ENCODE measurements at places on chromosomes 1 and 21. TPM values are rescaled to one million over a fixed set of nuclear protein-coding genes. Genes with fewer than 3 reads are reported as not detected.

AADACL4 gene
- total RNA-seq = not detected

GPR52 gene
- 1.6 TPM for total RNA-seq

TAL1 gene
- total RNA-seq = 0.17 TPM

CLDN8 gene
- total RNA-seq = not detected

AQP10 gene
- total RNA-seq = not detected

ACOT7 gene
- total RNA-seq = 32.1 TPM

PRDX6 gene
- 136 TPM for total RNA-seq

CEPT1 gene
- 50.4 TPM for total RNA-seq

CD53 gene
- total RNA-seq = 170 TPM

DNA sequence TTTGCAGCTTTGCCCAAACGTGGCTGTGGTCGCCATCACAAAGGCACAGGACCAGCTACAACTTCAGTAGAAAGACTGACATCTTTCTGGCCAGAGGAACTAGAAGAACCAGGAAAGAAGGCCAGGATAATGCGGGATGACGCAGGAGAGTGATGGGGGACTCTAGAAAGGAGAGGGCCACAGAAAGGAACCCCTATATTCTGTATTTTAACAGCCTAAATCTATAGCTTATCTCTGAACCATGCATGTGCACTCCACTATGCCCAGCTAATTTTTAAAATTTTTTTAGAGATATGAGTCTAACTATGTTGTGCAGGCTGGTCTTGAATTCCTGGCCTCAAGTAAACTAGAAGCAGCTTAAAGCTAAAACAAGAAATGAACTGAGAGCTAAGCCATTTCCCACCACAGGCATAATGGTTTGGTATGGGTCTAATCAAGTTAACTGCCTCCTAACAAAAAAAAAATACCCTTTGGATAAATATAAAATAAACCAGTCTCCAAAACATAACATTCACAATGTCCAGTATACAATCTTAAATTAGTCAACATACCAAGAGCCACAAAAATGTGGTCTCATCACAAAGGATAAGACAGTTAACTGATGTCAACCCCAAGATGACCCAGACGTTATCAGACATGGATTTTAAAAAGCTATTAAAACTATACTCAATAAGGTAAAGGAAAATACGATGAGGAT, 18.0 kb downstream of the LTN1 start:
- no peak overlapping the region for H3K27ac ChIP-seq
- H3K36me3 ChIP-seq = peaks cover 11% of the 10 kb centered on the region
- H3K27me3 ChIP-seq = no peaks in the 10 kb centered on the region
- H3K4me3 ChIP-seq = no peak overlapping the region
- no peaks in the 10 kb centered on the region for H3K4me1 ChIP-seq

DNA sequence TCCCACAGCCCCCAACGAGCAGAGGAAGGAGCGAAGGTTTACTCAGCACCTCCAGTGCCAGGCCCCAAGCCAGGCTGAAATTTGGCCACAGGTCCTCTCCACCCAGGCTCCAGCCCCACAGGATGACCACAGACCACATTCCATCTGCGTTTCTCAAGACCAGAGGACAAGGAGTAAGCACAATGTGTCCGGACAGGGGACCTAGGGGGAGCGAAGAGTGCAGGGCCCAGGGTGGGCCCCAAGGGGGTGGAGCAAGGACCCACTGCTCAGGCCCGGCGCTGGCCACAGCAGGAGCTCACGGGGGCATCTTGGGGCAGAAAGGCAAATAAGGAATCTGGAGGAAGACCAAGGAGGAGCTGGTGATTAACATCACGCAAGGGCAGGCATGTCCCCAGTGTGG, 100.5 kb downstream of the NPHP4 start:
- no peak overlapping the region for H3K4me3 ChIP-seq
- H3K4me1 ChIP-seq = no peaks in the 10 kb centered on the region
- no peak for DNase-seq
- no peak overlapping the region for H3K27ac ChIP-seq
- no peaks in the 10 kb centered on the region for H3K36me3 ChIP-seq

- peaks cover 8% of the 10 kb centered on the region for H3K27me3 ChIP-seq
- peaks cover 10% of the 10 kb centered on the region for H3K4me1 ChIP-seq
- DNase-seq = peak; percentile 59
- no peaks in the 10 kb centered on the region for H3K36me3 ChIP-seq
These were observed 32.8 kb upstream of the IFNAR2 start for GRCh38 chr21:33196941-33197374.

DNA sequence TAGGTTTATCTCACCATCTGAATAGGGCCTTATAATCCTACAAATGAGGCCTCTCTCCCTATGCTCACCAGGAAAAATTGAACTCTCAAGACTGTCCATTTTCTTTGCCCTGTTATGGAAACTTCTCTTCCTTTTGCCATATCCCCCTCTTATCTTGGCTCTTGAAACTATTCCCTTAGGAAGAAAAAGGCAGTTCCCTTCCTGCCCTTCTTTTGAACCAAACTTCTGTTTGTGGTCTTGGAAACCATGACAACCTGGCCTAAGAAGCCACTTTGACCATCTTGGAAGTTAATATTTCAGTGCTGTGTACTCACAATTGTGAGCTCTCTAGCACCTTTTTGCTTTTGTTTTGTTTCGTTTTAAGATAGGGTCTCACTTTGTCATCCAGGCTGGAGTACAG, 40.0 kb downstream of the ATP2B4 start:
- no peak for DNase-seq
- H3K36me3 ChIP-seq = no peaks in the 10 kb centered on the region
- no peak overlapping the region for H3K27ac ChIP-seq
- peaks cover 64% of the 10 kb centered on the region for H3K4me1 ChIP-seq

DNA sequence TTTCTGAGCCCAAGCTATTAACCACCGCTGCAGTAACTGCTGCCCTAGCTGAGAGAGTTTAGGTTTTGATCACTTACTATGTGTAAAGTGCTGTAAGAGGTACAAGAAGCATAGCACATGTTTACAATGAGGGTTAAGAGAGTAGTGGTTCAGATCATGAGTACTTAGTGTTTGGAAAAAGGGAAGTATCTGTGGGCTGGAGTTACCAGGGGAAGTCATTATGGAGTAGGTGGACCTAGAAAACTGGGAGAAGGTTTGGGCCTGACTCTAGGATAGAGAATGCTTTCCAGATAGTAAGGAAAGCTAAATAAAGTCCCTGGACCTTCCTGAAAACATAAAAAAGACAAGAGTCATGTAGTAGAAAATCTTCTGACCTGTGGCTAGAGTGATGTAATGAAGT, 149.6 kb upstream of the PLXNA2 start:
- no peak overlapping the region for H3K4me3 ChIP-seq
- H3K27ac ChIP-seq = no peak overlapping the region
- peaks cover 18% of the 10 kb centered on the region for H3K27me3 ChIP-seq
- no peak for DNase-seq

DNA sequence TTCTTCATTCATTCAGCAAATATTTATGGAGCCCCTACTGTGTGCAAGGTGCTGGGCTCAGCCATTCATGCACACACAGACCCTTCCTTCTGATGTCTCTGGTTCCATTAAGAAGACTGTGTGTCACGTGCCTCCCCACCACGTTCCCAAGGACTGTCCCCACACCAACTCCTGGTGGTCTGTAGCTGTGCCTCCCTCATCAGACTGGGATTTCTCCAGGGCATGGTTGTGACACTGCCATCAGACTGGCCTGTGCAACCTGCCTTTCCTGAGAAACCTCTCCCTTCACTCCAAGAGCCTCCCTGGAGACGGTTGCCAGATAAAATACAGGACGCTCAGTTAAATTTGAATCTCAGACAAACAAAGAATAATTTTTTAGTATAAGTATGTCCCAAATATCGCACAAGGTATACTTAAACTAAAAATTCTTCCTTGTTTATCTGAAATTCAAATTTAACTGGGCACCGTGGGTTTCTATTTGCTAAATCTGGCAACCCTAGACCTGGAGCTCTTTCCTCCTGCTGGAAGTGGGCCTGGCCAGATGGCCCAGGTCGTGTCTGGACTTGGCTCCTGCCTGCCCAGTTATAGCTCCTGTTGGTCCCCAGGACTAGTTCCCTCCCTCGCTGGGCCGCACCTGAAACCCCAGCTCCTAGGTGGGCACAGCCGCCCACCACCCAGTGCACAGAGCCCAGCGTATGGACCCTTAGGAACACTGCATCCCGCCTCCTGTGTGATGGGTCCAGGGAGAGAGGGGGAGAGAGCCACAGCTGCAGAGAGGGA, 76.9 kb downstream of the RAP1GAP start:
- peaks cover 15% of the 10 kb centered on the region for H3K27me3 ChIP-seq
- H3K4me3 ChIP-seq = no peak overlapping the region
- H3K4me1 ChIP-seq = no peaks in the 10 kb centered on the region
- no peak overlapping the region for H3K27ac ChIP-seq
- no peak for DNase-seq

DNA sequence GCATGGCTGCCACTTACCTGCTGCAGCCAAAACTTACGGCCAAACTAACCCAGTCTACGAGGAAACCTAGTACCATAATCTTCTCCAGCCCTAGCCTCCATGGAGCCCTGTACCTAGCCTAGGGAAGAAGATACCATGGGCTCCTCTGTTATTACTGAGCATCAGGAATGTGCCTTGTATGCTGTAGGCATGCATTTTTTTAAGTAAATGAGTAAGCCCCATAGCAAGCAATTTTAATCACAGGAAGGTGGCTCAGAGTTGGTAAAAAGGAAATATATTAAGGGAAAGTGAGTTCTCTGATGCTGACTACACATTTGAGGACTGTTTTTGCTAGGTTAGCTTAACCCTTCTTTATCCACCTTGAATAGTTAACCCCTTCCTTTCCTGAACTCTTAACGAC, 21.2 kb downstream of the NFASC start:
- H3K36me3 ChIP-seq = no peaks in the 10 kb centered on the region
- H3K4me3 ChIP-seq = no peak overlapping the region
- H3K27me3 ChIP-seq = peaks cover 43% of the 10 kb centered on the region
- no peak for DNase-seq
- peaks cover 5% of the 10 kb centered on the region for H3K4me1 ChIP-seq

DNA sequence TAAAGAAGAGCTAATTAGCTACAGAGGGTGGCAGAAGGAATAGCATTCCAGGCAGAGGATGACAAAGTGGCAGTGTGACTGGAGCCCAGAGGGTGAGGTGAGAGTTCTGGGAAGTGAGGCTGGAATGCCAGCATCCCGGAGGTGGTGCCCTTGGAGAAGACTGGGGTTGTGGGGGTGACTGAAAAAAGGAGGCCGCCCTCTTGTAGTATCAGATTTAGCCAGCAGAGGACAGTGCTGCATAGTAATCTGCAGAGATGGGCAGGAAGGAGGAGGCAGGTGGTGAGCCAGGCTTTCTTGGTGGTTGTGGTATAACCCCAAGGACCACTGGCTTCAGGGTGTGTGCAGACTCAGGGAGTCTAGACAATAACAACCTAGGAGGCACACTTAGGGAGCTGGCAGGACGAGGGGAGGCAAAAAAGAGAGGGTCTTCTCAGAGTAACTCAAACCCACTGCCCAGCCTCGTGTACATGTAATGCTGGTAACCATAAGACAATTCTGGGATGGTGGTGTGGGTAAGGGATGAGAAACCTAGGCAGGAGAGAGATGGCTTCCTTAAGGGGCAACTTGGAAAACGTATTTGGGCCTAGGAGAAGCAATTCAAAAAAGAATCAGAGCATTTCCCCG, 30.5 kb downstream of the MROH7 start:
- no peaks in the 10 kb centered on the region for H3K36me3 ChIP-seq
- peaks cover 5% of the 10 kb centered on the region for H3K27me3 ChIP-seq
- peak overlapping the region; percentile 21 for H3K27ac ChIP-seq

- H3K4me1 ChIP-seq = peaks cover 89% of the 10 kb centered on the region
- no peak for DNase-seq
- no peaks in the 10 kb centered on the region for H3K36me3 ChIP-seq
- H3K27me3 ChIP-seq = no peaks in the 10 kb centered on the region
These were observed 24.1 kb upstream of the RNF19B start for GRCh38 chr1:32988665-32989064.

- H3K4me1 ChIP-seq = peaks cover 55% of the 10 kb centered on the region
- H3K27ac ChIP-seq = no peak overlapping the region
- no peaks in the 10 kb centered on the region for H3K27me3 ChIP-seq
- DNase-seq = no peak
These were observed 1.3 kb upstream of the TOMM20 start for GRCh38 chr1:235129774-235130570.

DNA sequence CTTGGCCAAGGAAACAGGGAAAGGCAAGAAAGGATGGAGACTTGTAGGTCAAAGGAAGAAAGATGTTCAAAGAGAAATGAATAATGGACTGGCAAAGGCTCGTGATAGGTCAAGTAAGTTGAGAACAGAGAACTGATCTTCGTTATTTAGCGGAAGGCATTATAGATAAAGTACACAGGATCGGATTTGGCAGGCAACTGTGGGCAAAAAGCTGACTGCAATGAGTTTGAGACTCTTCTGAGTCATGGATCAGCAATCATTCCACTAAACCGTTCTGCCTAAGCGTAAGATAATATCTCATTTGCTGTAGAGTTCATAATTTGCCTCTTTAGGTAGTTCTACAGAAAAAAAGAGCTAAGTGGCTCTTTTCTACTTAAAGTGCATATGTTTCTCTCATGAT, 34.1 kb downstream of the KRTAP21-3 start:
- H3K27ac ChIP-seq = no peak overlapping the region
- no peak overlapping the region for H3K4me3 ChIP-seq
- no peak for DNase-seq
- H3K4me1 ChIP-seq = no peaks in the 10 kb centered on the region

GRCh38 chr1:209552406-209553264, 30.9 kb upstream of the CAMK1G start:
- H3K36me3 ChIP-seq = no peaks in the 10 kb centered on the region
- H3K4me3 ChIP-seq = no peak overlapping the region
- no peak overlapping the region for H3K27ac ChIP-seq
- peaks cover 12% of the 10 kb centered on the region for H3K27me3 ChIP-seq

DNA sequence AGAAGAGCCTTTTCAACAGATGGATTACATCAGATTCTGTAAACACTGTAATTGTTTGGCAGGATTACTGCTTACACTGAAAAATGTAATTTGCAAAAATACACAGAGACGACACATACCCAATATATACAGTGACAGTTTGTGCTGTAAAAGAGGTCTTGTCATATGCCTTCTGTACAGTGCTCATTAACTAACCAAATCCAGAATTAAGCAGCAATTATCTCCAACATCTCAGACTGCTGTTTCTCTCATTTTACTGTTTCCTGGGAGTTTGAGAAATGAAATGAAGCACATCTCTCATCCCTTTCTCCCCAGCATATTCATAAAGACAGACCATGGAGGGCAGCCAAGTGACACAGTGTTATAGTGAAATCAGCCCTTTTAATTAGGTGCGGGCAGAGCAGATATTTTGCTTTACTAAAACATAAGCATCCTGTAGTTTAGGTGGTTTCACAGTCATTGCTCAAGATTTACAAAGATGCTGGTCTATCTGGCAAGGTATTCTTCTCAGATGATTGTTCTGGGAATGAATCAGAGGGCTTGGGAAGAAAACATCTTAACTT, 618.4 kb upstream of the USP24 start:
- DNase-seq = no peak
- H3K27ac ChIP-seq = no peak overlapping the region
- no peaks in the 10 kb centered on the region for H3K27me3 ChIP-seq
- no peak overlapping the region for H3K4me3 ChIP-seq

GRCh38 chr1:32783851-32784250, 33.3 kb downstream of the YARS1 start:
- H3K4me1 ChIP-seq = no peaks in the 10 kb centered on the region
- DNase-seq = no peak
- H3K4me3 ChIP-seq = no peak overlapping the region
- H3K36me3 ChIP-seq = peaks cover 10% of the 10 kb centered on the region
